ENCODE measurements at places on chromosomes 12 and 14. TPM values are rescaled to one million over a fixed set of nuclear protein-coding genes. Genes with fewer than 3 reads are reported as not detected.

The TMEM30B gene
- total RNA-seq: 0.27 TPM

DNA sequence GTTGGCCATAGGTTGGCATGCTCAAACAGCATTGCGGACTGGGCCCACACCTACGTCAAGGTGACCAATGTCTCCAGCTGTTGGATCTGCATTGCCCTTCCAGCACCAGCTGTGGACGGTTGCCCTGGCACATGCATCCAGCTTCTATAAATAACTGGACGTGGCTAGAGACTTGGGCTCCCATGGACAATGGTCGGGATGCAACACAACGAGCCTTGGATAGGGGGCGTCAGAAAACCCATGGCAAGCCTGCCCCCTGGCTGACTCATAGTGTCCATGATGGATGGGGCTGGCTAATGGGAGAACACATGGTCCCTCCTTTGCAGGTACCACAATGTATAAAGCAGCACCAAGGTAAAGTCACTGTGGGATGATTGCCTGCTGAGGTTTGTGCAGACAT lies 331.6 kb upstream of the FAR2 start:
- DNase-seq: no peak

DNA sequence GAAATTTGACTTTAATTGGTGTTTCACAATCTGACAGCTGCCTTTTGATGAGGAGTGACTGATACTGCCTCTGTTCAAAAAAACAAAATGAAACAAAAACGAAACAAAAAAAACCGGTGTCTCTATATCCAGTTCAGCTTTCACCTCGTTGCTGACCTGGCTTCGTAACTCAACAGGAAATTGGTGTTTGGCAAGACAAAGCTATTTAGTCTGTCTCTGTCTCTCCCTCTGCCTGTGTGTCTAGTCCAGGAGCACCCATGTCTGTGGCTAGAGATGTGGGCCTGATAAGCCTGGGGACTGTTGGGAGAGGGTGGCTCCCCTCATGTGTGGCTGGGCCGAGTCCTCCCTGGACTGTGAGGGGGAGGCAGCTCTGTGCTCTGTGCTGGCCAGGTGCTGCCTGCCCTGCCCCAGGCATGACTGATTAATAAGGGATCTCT lies 11.3 kb downstream of the CACNA1C start:
- DNase-seq: no peak

- no peak for DNase-seq
Observed at GRCh38 chr14:100048786-100049185, 16.4 kb upstream of the EVL start.

Data from Right ventricle myocardium superior (tissue), 1 donor.